Left ventricle myocardium superior (tissue), 1 donor: ENCODE measurements at places on chromosomes 6 and 20.
A peak's percentile ranks its signal among the peaks of the same experiment; 100 is the strongest.

DNA sequence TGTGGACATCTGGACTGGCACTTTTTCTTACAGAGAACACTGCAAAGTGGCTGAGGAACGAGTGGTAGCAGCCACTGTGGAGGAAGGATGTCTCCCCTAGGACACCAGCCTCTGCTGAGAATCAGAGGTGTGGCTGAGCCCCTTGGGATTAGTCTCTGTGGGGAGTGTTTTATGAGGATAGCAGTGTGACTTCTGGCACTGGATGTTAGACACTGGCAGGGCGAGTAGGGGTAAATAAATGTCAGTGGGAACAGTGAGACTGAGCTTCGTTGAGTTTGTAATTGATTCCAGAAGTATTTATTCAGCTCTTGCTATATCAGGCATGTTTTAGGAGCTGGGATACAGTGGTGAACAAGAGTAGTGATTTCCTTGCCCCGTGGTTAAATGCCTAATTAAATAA is 124.0 kb downstream of the JARID2 start:
- no peak for DNase-seq

GRCh38 chr20:52624281-52624680 is 347.9 kb upstream of the TSHZ2 start:
- no peak for DNase-seq

- no peak for DNase-seq
Observed at GRCh38 chr6:155402656-155403304, 52.9 kb downstream of the NOX3 start.

DNA sequence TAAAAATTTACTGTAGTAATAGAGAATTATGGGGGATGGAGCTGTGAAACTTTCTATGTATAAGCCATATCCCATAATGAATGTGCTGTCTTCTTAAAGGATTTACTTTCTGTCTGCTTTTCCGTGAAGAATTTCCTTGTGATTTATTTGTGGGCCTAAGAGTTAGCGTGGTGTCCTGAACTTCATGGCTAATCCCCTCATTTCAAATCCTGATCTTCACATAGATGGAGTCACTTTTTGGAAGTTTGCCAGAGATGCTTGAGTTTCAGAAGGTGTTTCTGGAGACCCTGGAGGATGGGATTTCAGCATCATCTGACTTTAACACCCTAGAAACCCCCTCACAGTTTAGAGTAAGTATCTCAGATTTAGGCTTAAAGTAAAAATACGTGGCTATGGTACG is 19.4 kb upstream of the CLDN20 start:
- no peak for DNase-seq

DNA sequence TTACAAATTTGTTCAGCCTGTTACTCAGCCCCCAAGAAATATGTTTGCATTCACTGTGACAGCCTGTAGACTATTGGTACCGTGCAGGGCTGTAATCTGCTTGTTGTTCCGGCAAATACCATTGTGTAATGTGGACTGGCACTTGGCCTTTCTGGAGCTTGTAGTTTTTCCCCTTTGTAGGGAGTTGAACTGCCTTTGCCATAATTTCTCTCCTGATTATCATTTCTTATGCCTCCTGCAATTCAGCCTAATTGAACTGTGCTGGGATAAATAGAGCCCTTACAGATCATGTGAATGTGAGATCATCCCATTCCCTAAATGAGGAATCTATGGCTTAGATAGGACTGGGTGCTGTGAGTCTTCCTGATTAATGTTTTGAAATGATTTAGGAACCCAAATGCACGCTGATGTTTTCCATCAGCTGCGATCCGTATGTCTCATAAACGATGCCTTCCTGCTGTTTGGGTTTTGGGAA is 185.1 kb downstream of the JARID2 start:
- DNase-seq: no peak

GRCh38 chr6:110951986-110952794 is 6.3 kb upstream of the GTF3C6 start:
- DNase-seq: no peak

DNA sequence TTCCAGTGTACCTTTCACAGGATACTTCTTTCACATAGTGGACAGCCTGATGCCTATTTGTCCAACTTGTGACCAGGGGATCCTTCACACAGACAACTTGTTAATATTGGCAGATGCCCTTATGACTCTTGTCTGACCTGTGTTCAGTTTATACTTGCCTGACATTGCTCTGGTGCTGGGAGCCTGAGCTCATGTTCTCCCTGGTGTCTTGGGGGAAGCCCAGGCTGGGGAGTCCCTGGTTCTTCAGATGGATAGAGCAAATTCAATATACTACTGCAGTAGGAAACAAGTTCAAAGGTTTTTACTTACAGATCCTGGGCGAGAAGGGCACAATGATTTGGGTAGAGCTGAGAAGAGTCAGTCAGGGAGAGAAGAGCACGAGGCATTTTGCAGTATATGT is 76.1 kb downstream of the NKAIN2 start:
- DNase-seq: no peak

GRCh38 chr6:140070846-140071473 is 696.5 kb upstream of the CITED2 start:
- no peak for DNase-seq

DNA sequence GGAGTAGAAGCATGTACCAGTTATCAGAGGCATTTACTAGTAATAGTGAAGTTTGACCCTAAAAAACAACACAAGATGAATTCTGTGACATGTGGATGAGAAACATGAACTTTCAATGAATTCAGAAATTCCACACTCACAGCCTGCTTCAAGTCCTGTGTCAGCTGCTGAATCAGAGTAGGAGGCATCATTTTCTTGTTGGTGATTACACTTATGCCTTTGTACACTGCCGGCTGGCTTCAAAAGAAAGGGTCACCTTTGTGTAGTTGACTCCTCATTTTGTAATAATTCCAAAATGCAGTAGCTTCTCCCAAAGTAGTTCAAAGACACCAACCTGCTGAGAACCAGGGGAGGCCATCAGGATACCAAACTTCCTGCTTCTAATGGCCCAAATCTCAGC is 165.5 kb downstream of the BACH2 start:
- DNase-seq: no peak

DNA sequence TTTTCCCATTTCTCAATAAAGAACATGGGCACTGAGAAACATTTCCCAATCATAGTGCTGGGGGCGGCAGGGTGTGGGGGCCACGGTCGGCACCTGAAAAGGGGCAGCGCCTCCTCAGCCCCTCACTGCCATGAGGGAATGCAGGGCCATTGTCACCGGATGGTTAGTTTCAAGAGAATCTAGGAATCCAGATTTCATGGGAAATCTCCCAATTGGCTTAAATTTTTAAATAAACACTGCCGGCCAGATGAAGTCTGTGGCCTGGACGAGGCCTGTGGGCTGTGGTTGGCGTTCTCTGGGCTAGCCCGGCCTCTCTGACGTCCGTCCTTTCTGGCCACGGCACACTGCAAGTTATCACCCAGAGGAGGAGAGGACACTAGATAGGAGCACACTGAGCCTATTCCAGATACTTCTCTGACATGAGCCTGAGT is 25.6 kb downstream of the MANBAL start:
- peak; percentile 87 for DNase-seq

DNA sequence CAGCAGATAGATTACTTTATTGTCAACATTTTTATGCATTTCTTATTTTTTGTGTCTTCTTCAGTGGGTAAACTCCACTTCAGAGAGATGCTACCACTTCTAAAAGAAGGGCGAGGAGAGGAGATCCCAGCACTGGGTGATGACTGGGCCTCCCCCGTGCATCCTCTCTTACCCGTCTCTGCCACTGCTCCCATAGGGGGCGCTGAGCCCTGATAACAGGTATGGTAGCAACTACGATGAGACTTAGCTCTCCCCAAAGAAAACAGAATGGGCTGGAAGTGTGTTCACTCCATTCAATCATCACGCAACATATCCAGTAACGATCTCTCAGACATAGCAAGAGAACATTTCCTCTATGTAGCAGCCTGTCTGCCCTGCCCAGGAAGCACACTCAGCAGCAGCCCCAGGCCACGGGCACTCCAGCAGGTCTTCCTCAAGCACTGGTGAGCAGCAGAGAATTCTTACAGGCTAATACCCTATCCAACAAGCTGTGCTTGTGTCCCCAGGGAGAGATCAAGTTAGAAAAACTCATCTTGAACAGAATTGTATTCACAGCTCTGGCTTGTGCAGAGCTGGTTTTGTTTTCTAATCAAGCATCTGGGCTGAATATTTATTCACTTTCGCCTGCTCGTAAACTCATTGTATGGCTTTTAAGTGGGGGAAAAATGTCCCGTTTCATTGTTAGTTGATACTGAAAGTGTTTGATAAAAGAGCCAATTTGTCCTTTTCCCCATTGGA is 533.1 kb upstream of the CDH4 start:
- DNase-seq: no peak

DNA sequence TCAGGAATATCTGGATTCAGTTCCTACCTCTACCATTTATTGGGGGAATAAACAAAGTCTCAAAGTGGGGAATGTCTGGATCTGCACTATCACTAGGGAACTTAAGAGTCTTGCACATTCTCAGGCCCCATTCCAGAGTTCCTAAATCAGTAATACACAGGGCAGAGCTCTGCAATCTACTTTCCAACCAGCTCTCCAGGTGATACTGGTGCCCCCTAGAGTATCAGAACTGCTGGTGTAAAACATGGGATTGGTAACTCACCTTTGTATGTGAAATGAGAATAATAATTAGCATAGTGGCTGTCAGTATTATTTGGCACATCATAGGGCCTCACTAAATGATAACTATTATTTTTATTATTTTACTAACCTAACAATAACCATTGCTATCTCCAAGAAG is 278.8 kb upstream of the IMPG1 start:
- DNase-seq: no peak

- no peak for DNase-seq
Observed at GRCh38 chr6:119608994-119609393, 259.4 kb upstream of the MAN1A1 start.

- no peak for DNase-seq
Observed at GRCh38 chr6:81896525-81897503, 144.3 kb upstream of the TENT5A start.

DNA sequence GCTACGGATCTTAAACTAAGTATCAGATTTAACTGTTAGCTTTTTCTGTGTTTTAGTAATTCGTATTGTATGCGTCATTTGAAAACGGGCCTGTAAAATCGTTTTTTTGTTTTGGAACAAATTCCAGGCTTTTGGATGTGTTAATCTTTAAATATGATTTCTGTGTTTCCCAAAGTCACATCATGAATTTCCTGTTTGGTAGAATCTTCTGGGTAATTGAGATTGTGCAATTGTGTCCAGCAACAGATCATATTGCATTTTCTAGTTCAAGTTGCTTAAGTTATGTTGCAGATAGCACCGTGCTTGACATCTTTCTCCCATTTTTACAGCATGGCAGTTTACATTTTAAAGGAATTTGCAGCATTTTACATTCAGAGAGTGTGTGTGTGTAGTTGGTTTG is 1.9 kb downstream of the MAPK14 start:
- no peak for DNase-seq

DNA sequence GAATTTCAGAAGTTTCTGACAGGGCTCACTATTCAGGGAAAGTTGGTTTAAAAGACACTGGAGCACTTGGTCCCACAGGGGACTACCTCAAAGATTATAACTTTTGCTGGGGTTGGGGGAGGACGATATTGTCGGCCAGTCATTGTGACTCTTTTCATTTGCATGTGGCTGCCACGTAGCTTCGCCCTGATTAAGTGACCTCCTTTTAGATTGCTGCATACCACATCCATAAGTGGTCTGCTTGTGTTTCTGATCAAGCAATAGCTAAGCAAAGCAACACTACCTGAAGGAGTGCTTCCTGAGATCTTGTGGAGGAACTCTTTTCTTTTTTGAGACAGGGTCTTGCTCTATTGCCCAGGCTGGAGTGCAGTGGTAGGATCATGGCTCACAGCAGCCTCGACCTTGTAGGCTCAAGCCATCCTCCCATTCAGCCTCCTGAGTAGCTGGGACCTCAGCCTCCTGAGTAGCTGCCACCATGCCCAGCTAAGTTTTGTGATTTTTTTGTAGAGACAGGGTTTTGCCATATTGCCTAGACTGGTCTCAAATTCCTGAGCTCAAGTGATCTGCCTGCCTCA is 691.3 kb downstream of the EPM2A start:
- DNase-seq: no peak

GRCh38 chr20:57596998-57597939 is 23.0 kb downstream of the ZBP1 start:
- DNase-seq: peak; percentile 89

- DNase-seq: no peak
Observed at GRCh38 chr6:163883984-163884383, 469.5 kb downstream of the QKI start.

GRCh38 chr6:90097356-90097755 is 199.3 kb downstream of the BACH2 start:
- DNase-seq: no peak

GRCh38 chr6:105112577-105112976 is 67.2 kb downstream of the POPDC3 start:
- DNase-seq: no peak

- no peak for DNase-seq
Observed at GRCh38 chr6:70705772-70706171, 38.1 kb downstream of the SMAP1 start.

DNA sequence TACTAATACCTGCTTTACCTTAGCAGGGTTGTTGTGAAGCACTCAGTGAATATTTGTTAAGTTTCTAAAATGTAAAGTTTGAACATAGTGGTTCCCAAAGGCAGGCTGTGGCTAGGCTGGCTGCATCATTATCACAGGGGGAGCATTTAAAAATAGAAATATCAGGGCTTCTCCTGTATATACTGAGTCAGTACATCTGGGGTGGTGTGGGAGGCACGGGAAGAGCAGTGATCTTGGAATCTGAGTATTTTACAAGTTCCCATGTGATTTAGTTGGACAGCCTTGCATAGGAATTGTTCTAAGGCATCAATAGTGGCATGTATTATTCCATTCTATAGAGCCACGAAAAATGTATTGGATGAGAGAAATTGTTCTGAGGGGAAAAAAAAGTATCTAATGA is 8.0 kb downstream of the CDC5L start:
- no peak for DNase-seq

DNA sequence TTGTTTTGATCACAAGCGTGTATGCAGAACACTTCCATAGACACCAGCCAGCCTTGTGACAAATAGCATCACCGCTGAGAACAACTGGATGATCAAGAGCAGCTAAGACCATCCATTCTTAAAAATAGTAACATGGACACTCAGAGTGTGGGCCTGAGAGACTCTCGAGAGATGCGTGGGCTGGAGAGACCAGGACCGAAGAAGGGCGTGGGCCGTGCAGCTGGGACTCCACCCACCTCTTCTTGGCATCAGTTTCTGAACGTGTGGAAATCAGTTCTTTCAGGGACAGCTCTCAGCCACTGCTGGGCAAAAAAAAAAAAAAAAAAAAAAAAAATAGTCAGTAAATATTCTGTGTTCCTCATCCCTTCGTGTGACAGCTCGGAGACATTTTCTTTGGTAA is 314.5 kb upstream of the CDH4 start:
- no peak for DNase-seq

GRCh38 chr6:46011188-46012085 is 4.2 kb downstream of the CLIC5 start:
- DNase-seq: peak; percentile 40

- DNase-seq: no peak
Observed at GRCh38 chr20:6611911-6612605, 155.4 kb upstream of the BMP2 start.

DNA sequence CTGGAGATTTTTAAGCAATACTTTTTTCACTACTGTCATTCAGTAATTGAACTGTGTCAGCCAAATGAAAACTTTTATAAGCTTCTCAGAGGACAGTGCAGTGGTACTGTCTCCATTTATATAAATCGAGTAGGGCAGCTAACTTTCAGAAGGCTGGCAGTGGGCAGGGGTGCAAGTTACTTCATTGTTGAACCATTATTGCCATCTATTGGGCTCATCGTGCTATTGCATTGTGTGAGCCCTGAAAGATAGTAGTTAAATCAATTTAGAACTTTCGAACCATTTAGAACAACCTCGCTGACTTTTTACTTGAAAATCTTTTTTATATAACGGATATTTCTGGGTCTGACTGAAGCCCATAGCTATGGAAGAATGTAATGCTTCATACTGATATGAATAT is 347.8 kb upstream of the PLCB4 start:
- DNase-seq: peak; percentile 41
